ENCODE measurements at places on chromosomes 1 and 21.

DNA sequence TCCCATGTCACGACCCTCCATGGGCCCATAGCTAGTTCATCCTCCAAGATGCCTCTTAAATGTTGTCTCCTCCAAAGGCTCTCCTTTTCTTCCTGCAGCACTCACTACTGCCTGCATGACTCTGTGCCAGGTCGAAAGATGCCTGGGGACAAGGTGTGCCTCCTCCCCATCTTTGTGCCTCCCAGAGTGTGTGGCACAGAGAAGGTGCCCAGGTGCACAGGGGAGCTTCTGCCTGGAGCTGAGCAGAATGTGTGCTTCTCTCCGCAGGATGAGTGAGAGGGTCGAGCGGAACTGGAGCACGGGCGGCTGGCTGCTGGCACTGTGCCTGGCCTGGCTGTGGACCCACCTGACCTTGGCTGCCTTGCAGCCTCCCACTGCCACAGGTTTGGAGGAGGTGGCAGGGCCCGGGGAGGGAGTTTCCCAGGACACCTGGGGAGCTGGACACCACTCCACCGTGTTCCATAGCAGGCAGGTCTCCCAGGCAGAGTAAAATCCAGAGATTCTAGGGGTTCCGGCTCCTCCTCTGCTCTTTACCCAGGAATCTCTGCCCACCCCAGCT is 6.9 kb upstream of the PPM1J start:
- no peak for DNase-seq

DNA sequence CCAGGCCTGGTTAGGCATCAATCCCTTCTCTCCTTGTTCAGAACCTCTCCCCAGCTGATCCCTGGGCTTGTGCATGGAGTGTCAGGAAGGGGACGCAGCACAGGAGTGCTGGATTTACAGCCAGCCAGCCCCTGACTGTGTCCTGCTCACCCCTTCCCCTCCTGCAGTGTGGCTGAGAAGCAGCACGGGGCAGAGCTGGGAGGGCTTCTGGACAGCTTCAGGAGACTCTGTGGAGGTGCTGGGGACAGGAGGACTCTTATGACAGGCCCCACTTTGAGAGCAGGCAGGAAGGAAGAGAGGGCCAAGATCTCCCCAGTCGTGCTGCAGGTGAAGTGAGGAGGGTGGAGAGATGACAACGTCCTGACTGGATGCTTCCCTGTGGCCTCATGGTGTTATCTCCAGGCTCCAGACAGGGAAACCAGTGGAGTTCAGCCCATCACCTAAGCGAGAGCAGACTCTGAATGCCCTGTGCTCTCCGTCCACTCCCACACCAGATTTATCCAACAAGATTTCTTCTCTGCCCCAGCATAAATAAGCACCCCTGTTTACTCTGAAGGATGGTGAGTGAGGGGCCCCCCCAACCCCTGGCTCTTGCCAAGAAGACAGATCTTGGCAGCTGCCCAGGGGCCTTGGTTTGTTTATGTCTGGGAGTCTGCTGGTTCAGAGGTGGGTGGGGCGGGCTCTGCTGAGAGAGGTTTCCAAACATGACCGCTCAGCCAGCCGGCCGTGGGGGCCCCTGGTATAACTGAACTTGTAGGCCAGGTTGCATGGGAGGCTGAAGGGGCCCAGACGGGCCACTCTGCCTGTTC is 21.3 kb downstream of the TMCC2 start:
- no peak for DNase-seq

GRCh38 chr1:69994241-69994640 is 211.1 kb downstream of the LRRC40 start:
- DNase-seq = no peak

- no peak for DNase-seq
These were observed 42.1 kb upstream of the DMRTB1 start for GRCh38 chr1:53417074-53417511.

- DNase-seq = no peak
These were observed 8.5 kb downstream of the MAP10 start for GRCh38 chr1:232813760-232814159.

- DNase-seq = no peak
These were observed 3.6 kb upstream of the ZMYM4 start for GRCh38 chr1:35264871-35265270.

DNA sequence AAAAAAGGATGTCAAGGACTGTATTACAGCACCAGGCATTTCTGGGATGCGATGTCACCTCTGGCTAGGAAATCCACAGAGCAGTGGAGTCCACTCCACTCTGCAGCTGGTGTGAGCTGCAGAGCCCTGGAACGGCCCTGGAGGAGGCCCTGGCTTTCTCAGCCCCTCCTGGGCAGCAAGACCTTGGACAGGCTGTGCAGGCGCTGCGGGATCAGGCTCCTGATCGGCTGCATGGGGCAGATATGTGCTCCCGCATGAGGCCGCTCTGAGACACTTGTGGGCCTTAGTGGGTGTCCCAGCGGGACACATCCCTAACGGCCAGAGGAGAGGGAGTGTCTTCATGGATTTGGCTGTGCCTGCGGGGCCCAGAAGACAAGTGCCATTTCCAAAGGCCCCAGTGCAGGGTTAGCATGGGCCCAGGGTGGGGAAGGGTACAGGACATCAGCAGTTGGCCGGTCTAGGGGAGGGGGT is 6.2 kb downstream of the DNMT3L start:
- no peak for DNase-seq

- DNase-seq = no peak
These were observed 15.5 kb downstream of the ETS2 start for GRCh38 chr21:38821248-38821647.

- DNase-seq = no peak
These were observed 281.6 kb downstream of the PLA2G4A start for GRCh38 chr1:187110351-187110750.

Data from activated CD4-positive, CD25-positive, alpha-beta regulatory T cell treated with anti-CD3 and anti-CD28 coated beads, Interleukin-2, amount 50 U/mL, for 72 hours (primary cell).